ENCODE measurements at places on chromosomes 11 and 22. TPM values are rescaled to one million over a fixed set of nuclear protein-coding genes. Genes with fewer than 3 reads are reported as not detected.

DNA sequence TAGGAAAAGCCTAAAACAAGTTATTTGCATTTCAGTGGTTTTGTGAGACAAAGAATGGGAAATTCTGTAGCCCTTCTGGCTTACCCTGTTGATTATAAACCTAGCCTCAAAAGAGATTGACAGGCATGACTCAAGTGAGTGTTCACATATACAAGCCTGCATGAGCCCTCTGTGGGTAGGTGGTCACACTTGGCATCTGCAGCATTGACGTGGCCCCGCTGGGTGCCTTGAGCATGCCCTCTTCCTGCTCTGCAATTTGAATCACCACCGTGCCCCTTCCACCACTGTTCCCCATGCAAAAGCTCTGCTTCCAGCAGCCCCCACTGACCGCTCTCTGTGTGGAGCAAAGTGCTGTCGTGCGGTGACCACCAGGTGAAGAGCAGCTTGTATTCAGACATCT is 21.0 kb upstream of the ADSL start:
- peaks cover 18% of the 10 kb centered on the region for H3K4me1 ChIP-seq
- H3K27me3 ChIP-seq, result no peaks in the 10 kb centered on the region
- DNase-seq, result peak; percentile 61
- no peak overlapping the region for H3K4me3 ChIP-seq
- peaks cover 38% of the 10 kb centered on the region for H3K36me3 ChIP-seq

DNA sequence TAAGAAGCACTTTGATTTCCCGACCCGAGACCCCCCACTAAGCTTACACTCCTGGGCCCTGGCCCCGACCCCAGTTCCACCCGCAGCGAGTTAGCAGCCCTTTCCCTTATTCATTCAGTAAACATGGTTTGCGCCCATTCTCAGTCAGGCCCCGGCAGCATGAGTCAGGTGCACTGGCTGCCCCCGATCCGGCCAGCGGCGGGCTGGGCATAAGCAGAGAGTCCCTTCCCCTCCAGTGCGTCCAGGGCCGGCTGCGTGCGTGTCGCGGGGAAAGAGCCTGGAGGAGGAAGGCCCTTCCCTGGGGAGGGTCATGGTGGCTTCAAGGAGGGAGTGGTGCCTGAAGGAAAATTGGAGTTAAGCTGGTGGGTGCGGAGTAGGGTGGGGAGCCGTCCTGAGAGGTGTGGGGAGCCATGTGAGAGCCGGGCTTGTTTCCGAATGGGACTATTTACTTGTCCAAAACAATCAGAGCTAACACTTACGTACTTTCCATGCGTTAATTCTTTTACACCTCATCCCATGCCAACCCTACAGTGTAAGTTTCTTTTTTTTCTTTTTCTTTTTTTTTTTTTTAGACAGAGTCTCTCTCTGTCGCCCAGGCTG is 657 bp downstream of the IGHMBP2 start:
- H3K36me3 ChIP-seq, result peaks cover 35% of the 10 kb centered on the region
- no peaks in the 10 kb centered on the region for H3K4me1 ChIP-seq
- no peaks in the 10 kb centered on the region for H3K27me3 ChIP-seq

DNA sequence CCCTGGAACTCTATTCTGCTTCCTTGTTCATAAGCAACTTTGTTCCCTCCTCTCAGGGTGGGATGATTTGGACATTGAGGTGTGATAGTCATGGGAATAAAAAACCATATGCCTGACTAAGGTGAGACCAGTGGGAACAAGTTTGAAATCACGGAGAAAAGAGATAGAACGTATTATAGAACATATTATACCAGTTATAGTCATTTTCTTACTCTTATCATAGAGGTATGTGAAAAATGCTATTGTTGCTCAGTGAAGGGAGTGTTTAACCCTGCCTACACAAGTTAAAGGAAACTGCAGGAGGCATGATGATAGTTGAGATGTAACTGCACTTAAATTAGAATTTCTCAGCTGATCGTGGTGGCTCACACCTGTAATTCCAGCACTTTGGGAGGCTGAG is 15.5 kb downstream of the OR6Q1 start:
- no peak for DNase-seq
- no peak overlapping the region for H3K4me3 ChIP-seq
- peaks cover 4% of the 10 kb centered on the region for H3K27me3 ChIP-seq
- no peaks in the 10 kb centered on the region for H3K4me1 ChIP-seq
- H3K36me3 ChIP-seq, result no peaks in the 10 kb centered on the region

DNA sequence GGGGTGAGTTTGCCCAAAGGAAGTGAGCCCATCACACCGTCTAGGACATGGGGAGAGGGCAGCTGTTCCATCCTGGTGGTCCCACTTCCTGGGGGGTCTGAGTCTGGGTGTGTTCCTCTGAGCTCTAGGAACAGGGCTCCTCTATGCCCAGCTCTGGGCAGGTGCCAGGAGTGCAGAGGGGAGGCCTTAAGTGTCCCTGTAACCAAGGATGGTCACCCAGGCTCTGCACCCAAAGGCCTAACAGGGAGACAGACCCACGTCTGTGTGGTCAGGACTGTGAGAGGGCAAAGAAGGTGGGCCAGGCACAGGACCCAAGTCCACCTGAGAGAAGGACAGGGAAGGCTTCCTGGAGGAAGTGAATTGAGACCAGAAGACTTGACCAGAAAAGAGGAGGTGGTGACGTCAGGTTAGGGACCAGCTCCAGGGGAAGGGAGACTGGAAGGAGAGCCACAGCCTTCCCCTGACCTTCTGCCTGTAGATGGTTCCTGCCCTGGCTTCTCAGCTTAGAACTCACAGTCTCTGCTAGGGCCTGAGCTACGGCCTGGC is 11.3 kb upstream of the TCF20 start:
- H3K4me1 ChIP-seq, result peaks cover 4% of the 10 kb centered on the region
- peaks cover 11% of the 10 kb centered on the region for H3K27me3 ChIP-seq
- H3K4me3 ChIP-seq, result no peak overlapping the region
- H3K27ac ChIP-seq, result peak overlapping the region; percentile 92
- peak; percentile 36 for DNase-seq

DNA sequence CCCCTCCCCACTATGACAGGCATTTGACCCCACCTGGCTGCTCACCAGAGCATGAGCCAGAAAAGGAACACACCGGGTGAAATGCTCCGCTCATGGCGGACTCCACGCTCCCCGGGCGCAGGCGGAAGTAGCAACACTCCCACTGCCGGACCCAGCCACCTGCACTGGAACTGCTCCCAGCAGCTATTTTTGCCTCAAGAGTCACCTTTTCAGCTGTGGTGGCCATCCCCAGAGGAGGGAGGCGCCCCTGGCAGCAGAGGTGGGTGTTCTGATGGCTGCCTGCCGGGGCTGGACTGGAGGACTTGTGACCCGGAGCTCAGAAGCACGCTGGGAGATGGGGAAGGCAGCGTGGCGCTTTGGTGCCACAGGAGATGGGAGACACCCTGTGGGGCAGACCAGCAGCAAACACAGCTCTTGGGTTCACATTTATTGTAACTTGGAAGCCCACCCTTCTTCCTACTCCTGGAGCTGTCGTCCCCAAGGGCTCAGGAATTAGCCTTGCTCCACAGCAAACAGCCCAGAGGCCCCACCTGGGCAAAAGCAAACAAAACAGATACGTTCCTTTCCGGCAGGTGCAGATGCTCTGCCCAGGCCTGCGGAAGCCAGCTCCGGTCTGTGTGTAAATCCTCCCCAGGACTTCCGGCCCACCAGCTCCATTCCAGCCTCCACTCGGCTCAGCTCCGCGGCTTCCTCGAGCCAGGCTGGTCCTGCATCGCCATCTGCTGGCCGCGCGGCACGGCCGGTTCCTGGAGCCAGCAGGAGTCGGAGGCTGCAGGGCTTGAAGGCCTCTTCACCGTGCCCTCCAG is 3.7 kb downstream of the RPS19BP1 start:
- H3K4me1 ChIP-seq, result peaks cover 13% of the 10 kb centered on the region
- peak; percentile 98 for DNase-seq
- H3K27ac ChIP-seq, result peak overlapping the region; percentile 30
- peaks cover 46% of the 10 kb centered on the region for H3K36me3 ChIP-seq
- H3K27me3 ChIP-seq, result no peaks in the 10 kb centered on the region
- no peak overlapping the region for H3K4me3 ChIP-seq

- no peak for DNase-seq
- no peak overlapping the region for H3K27ac ChIP-seq
- H3K36me3 ChIP-seq, result no peaks in the 10 kb centered on the region
- no peaks in the 10 kb centered on the region for H3K4me1 ChIP-seq
- no peak overlapping the region for H3K4me3 ChIP-seq
Measured at GRCh38 chr11:69320756-69321741, 27.1 kb downstream of the MYEOV start.

DNA sequence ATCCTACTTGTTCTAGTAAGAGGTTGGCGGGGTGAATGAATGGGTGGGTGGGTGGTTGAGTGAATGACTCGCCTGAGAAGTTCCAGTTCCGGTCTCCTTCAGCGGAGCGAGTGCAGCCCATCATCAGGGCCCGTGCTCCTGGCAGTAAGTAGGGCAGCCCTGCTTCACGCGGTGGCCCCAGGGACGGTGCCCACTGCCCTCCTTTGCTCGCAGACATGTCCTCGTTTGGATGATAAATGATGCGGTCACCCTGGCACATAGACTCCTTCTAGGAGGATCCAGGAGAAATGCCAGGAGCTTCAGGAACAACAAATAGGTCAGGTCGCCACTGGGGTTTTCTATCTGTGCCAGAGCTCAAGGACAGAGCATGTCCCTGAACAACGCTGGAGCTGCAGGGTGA is 370.8 kb downstream of the CTTN start:
- no peak overlapping the region for H3K4me3 ChIP-seq
- no peak for DNase-seq
- no peak overlapping the region for H3K27ac ChIP-seq
- no peaks in the 10 kb centered on the region for H3K36me3 ChIP-seq
- no peaks in the 10 kb centered on the region for H3K4me1 ChIP-seq
- H3K27me3 ChIP-seq, result no peaks in the 10 kb centered on the region

DNA sequence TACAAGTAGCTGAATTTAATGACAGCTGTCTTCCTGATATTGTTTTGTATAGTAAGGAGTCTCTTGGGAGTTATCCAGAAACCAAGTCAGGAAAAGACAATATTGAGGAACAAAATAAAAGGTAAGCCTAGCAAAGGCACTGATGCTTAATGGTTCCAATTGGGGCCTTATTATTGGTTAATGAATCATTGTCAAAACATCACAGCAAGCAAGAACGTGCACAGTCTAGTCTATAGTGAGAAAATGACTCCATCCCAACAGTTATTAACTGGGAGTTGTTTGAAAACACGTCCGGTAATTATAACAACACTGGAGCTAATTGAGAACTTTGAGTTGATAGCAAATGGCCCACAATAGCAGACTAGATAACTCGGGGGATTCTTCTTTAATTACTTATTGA is 17.7 kb downstream of the BSX start:
- H3K27me3 ChIP-seq, result peaks cover 38% of the 10 kb centered on the region
- no peak for DNase-seq
- no peak overlapping the region for H3K27ac ChIP-seq

DNA sequence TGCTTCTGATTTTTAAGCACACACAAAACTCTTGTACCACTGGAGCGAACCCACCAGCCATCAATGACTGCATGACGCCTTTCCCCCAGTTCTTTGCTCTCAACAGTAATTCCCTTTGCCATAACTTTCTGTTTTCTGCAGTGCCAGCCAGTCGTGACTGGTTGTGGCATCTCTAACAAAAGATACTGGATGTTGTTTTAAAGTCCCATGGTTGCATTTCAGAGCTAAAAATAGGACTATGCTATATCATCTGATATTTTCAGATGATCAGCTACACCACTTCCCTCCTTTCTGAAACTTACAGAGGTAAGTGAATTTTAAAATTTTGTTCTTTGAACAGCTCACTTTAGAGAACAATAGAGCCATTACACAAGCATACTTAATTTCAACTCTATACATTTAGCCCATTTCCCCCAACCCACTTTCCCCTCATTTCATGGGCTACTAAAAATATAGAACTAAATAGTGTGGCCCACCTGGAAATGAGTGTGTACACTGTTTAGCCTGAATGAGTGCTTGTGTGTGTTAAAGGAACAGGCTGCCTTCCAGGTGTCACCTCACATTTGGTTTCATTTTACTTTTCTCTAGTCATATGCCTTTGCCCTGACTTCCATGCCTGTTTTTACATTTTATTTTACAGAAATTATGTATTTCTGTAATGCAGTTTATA is 136.9 kb upstream of the ZC3H12C start:
- no peaks in the 10 kb centered on the region for H3K27me3 ChIP-seq
- H3K36me3 ChIP-seq, result no peaks in the 10 kb centered on the region
- no peak for DNase-seq
- H3K4me1 ChIP-seq, result no peaks in the 10 kb centered on the region
- no peak overlapping the region for H3K27ac ChIP-seq

GRCh38 chr11:18010121-18010670 is 2.7 kb downstream of the SERGEF start:
- DNase-seq, result no peak
- peaks cover 13% of the 10 kb centered on the region for H3K36me3 ChIP-seq
- no peak overlapping the region for H3K27ac ChIP-seq
- no peaks in the 10 kb centered on the region for H3K4me1 ChIP-seq

- H3K4me3 ChIP-seq, result no peak overlapping the region
- DNase-seq, result no peak
- no peak overlapping the region for H3K27ac ChIP-seq
Measured at GRCh38 chr11:104819603-104820002, 78.7 kb downstream of the CASP12 start.

GRCh38 chr11:119375337-119376196 is 5.9 kb downstream of the USP2 start:
- H3K27ac ChIP-seq, result no peak overlapping the region
- H3K27me3 ChIP-seq, result no peaks in the 10 kb centered on the region
- peaks cover 26% of the 10 kb centered on the region for H3K36me3 ChIP-seq
- peaks cover 55% of the 10 kb centered on the region for H3K4me1 ChIP-seq
- peak; percentile 68 for DNase-seq

- DNase-seq, result no peak
- H3K27ac ChIP-seq, result no peak overlapping the region
- no peaks in the 10 kb centered on the region for H3K36me3 ChIP-seq
- no peaks in the 10 kb centered on the region for H3K4me1 ChIP-seq
- H3K27me3 ChIP-seq, result no peaks in the 10 kb centered on the region
Measured at GRCh38 chr11:1783725-1784529, 20.2 kb upstream of the CTSD start.

GRCh38 chr11:7077101-7077500 is 11.7 kb upstream of the RBMXL2 start:
- H3K27ac ChIP-seq, result no peak overlapping the region
- H3K27me3 ChIP-seq, result no peaks in the 10 kb centered on the region
- no peaks in the 10 kb centered on the region for H3K36me3 ChIP-seq
- peak; percentile 89 for DNase-seq
- H3K4me3 ChIP-seq, result no peak overlapping the region
- H3K4me1 ChIP-seq, result no peaks in the 10 kb centered on the region

DNA sequence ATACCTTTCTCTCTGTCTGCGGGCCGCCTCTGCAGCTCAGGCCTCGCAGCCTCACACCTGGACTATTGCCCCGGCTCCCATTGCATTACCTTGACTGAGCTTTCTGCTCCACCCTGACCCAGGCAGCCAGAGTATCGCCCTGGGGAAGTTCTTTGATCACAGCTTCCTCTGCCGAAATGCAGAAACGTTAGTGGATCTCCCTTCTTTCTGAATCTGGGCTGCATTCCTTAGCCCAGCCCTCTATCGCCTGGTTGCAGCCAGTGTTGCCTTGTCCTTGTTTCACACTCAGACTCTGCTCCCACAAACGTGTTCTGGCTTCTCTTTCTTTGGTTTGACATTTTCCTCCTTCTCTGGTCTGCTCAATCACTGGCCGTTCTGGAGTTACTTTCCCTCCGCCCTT is 195.7 kb downstream of the ADAMTS15 start:
- no peaks in the 10 kb centered on the region for H3K36me3 ChIP-seq
- DNase-seq, result peak; percentile 80

The MMP27 gene
- total RNA-seq, result not detected

The GLYATL1 gene
- 6.3 TPM for total RNA-seq

The APOL5 gene
- total RNA-seq, result not detected

The KIRREL3 gene
- 1.4 TPM for total RNA-seq

The TTLL1 gene
- 6.2 TPM for total RNA-seq

The LSP1 gene
- not detected for total RNA-seq

The KRTAP5-1 gene
- not detected for total RNA-seq

The DPAGT1 gene
- 35.9 TPM for total RNA-seq

The OR10A2 gene
- total RNA-seq, result not detected

The HTR3B gene
- total RNA-seq, result not detected

The SYT12 gene
- total RNA-seq, result 0.47 TPM

The CHRNA10 gene
- total RNA-seq, result 2.5 TPM

All from endodermal cell (in vitro differentiated cells).